Neuronal stem cell (in vitro differentiated cells): ENCODE measurements at places on chromosomes 2 and 18.

GRCh38 chr2:174024524-174025270 lies 59.5 kb upstream of the SP3 start:
- no peak for DNase-seq

- no peak for DNase-seq
These were observed 26.9 kb upstream of the RAB31 start for GRCh38 chr18:9681217-9681616.

DNA sequence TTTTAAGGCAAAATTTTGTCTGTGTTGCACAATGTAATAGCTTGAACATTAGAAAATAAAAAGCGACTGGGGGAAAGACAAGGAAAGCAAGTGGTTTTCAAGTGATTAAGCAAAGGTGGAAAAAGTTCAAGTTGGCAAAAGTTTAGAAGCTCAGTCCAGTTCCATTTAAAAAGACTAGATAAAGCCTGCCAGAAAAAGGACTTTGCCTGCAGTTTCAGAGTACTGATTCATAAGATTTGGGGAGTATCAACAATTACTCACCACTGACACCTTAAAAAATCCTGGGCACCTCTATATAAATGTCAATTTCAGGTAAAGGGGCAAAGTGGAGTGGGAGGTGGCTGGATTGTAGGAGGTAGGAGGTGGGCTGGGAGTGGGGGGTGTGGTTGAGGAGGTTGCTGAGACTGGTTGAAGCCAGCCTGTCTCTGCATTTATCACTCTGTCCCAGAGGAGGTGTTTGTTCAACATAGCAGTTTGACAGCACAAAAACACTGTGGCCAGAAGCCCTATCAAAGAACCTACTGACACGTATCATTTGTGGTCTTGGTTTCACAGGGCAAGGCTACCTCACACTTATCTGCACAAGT lies 14.6 kb downstream of the ZEB2 start:
- no peak for DNase-seq

GRCh38 chr2:148221166-148221565 lies 200.3 kb downstream of the MBD5 start:
- DNase-seq = no peak

DNA sequence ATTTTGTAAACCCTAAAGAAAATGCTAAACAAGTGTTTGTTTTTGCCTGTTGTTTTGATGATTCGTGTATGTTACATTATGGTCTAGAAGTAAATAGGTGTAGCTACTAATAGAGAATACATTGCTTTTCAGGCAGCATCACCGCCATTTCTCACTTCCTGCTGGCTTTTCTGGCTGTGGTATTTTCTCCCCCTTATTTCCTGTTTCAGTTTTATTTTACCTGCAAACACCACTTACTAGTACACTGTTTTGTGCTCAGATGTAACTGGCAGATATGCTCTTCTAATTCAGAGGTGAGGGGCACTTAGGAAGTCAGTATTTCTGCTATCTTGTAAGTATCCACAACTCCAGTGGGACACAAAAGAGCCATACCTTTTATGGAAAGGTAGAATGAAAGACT lies 38.1 kb upstream of the SLC3A1 start:
- DNase-seq = no peak

DNA sequence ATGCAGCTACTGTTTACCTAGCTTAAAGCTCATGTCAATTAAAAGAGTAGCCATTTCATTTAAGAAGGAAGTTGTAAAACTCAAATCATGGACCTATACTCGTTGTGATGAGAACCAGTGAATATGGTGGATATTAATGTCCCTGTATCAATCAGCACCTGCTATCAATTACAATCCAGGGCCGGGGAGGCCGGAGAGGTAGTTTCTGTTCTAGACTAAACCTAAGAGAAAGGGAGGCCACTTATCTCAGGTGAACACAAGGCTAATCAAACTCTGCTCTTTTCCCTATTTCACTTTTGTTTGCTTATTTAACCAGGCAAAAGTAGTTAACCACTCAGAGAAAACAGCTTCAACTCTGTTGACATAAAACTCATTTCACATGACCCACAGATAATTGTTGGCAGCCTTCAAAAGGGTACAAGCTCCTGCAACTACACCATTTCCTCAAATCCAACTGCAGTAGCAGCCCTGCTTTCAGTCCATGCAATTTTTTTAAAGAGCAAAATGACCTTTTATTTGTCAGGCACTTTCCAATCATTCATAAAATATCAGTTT lies 27.8 kb upstream of the SLC9A2 start:
- DNase-seq = no peak

DNA sequence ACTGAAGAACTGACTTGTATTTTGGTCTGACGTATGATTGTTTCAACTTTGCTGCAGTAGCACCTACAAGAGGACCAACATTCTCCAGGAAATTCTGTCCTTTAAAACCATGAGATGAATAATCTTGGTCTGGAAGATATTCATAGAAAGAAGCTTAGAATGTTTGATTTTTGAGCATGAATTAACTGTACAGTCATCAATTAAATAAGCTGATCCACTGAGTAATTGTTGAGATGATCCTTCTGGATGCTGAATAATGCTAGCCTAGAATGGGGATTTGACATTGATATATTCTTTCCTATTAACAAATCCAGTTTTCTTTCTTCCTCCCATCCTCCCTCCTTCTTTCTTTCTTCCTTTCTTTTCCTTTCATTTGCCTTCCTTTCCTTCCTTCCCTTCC lies 39.0 kb upstream of the CDK5R2 start:
- no peak for DNase-seq

GRCh38 chr2:6107290-6107689 lies 415.1 kb downstream of the SOX11 start:
- DNase-seq = no peak

GRCh38 chr2:212532585-212532984 lies 6.0 kb downstream of the ERBB4 start:
- no peak for DNase-seq

- DNase-seq = no peak
These were observed 359.3 kb downstream of the IRS1 start for GRCh38 chr2:226440127-226440918.

DNA sequence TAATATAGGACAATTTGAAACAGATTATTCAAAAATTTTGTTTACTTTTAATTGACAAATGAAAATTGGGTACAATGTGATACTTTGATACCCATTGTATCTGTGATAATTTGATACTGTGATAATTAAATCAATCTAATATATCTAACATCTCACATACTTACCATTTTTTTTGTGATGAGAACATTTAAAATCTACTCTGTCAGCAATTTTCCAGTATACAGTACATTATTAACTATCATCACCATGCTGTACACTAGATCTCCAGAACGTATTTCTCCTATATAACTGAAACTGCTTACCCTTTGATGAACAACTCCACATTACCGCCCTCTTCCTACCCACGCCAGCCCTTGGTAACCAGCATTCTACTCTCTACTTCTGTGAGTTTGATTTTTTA lies 139.7 kb upstream of the TFPI start:
- DNase-seq = no peak

GRCh38 chr2:47777277-47777937 lies 5.5 kb upstream of the MSH6 start:
- no peak for DNase-seq

DNA sequence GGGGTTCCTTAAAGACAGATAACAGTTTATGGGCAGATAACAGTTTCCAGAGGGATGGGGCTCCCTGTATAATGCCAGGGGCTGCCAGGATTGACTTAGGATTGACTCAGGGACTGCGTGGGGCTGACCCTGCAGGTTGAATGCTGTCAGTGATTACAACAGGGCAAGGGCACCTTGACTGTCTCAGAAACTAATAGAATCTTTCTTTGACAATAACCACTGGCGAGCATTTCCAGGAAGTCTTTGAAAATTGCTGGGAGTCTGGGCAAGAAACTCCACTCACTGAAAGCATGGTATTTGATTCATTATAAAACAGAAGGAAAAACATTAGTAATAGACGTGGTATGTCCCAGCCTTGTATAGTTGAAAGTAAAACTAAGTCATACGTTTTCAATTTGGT lies 101.0 kb downstream of the GPD2 start:
- no peak for DNase-seq

GRCh38 chr2:190407246-190407661 lies 901 bp upstream of the MFSD6 start:
- peak; percentile 15 for DNase-seq

DNA sequence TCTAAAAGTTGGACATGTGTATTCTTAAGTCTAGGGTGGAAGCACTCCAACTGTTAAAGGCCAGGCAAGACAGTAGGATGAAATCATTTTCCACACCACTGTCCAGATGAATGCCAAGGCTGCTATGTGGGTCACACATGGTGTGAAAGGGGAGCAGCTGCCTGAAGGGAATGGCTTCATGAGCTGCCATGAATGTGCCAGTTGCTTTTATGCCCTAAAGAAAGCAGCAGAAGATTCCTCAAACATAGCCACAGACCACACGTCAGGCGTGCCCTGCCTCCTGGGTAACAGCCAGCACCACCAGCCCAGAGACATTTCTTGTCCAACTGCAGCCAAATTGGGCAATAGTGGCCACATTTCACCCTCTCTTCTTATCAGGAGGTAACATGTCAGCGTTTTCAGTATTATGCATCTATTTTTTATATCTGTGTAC lies 130.2 kb downstream of the MTCL1 start:
- DNase-seq = no peak

DNA sequence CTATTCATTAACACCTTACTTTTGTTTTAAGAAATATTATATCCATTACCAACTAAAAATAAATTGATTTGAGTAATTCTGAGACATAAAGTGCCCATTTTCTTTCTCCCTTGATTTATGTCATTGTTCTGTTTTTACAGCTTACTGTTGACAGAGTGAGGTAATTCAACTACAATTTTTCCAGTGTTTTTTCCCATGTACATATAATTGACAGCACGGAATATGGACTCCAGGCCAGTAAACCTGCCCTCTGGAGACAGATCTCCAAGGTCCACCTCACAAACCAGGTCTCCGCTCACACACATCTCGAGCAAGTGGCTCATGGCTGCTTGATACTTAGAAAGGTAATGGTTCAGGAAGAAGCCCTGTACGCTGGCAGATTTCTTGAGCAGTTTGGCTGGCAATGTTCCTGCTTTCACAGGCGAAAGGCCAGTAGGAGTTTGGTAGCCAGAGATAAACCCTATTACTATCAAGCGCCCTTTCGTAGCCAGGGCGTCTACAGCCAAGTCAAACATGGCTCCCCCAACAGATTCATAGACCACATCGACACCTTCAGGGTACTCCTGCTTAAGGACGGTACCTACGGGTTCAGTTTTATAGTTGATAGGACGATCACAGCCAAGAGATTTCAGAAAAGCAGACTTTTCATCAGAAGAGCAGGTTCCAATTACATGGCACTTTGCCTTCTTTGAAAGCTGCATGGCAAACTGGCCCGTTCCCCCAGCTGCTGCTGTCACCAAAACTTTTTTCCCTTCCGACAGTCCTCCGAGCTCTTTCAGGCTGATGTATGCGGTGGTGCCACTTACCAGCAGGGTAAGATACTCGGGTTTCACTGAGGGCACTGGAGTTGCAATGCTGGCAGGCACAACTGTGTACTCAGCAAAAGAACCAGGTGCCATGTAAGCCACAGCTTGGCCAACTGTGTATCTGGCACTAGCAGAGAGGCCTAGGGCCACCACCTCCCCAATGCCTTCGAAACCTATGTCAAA lies 7.4 kb downstream of the PTGR3 start:
- DNase-seq = no peak

- DNase-seq = no peak
These were observed 251.7 kb upstream of the ST6GAL2 start for GRCh38 chr2:107137706-107138105.

DNA sequence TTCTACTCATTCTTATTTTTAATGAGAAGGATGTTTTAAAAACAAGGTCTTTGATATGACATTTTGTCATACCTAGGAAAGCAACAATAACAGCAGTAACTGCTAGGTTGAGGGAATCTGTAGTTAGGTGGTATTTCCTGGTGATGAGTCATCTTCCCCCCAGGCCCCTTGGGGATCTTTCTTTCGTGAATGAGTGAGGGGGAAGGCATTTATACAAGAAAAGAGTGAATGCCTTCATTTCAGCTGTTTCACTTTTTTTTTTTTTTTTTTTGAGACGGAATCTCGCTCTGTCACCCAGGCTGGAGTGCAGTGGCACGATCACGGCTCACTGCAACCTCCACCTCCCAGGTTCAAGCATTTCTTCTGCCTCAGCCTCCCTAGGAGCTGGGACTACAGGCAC lies 108.6 kb downstream of the MAP4K4 start:
- peak; percentile 31 for DNase-seq

- DNase-seq = peak; percentile 39
These were observed 30.9 kb upstream of the SERPINB12 start for GRCh38 chr18:63511285-63511684.

GRCh38 chr2:210003359-210003758 lies 921 bp downstream of the RPE start:
- DNase-seq = no peak

DNA sequence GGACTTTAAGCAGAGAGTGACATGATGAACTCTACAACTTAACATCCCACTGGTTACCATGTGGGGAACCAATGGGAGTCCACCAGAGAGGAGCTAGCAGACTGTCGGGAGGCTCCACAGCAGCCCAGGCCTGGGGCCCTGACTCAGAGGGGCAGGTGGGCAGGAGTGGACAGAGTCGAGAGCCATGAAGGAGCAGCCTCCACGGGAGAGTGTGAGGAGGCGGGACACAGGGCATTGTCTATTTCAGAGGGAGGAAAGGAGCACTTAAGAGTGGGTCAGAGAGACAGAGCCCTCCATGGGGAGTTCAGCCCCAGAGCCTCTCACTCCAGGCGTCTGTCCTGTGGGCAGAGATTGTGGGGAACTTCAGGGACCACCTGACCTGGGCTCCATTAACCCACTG lies 118.7 kb downstream of the CYP26B1 start:
- no peak for DNase-seq

GRCh38 chr2:173708806-173709205 lies 256.4 kb downstream of the SP3 start:
- DNase-seq = no peak

DNA sequence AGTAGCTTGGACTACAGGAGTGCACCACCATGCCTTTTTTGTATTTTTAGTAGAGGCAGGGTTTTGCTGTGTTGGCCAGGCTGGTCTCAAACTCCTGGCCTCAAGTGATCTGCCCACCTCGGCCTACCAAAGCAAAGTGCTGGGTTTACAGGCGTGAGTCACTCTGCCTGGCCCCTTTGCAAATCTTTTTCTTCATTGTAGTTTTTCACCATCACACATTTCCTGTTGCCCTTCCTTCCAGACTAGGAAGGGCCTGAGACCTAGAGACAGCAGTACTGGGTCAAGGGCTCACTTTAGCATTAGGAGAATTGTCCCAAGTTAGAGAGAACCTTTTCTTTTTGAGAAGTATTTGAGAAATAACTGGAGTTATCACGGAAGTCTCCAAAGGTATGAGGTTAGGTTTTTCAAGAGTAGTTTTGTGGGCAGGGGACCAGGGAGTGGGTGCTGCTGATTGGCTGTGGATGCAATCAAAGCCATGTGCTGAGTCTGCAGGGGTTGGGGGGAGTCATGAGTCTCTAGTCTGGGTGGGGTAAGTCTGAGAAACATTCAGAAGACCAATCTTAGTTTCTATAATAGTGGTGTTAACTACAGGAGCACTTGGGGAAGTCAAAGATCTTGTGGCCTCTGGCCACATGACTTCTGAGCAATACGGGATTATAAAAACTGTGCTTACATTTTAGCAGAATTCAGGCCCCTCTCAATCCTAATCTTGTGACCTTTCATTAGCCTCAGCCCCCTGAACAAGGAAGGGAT lies 23.7 kb downstream of the B3GNT2 start:
- DNase-seq = no peak
